ENCODE measurements at places on chromosomes 5 and 9.

DNA sequence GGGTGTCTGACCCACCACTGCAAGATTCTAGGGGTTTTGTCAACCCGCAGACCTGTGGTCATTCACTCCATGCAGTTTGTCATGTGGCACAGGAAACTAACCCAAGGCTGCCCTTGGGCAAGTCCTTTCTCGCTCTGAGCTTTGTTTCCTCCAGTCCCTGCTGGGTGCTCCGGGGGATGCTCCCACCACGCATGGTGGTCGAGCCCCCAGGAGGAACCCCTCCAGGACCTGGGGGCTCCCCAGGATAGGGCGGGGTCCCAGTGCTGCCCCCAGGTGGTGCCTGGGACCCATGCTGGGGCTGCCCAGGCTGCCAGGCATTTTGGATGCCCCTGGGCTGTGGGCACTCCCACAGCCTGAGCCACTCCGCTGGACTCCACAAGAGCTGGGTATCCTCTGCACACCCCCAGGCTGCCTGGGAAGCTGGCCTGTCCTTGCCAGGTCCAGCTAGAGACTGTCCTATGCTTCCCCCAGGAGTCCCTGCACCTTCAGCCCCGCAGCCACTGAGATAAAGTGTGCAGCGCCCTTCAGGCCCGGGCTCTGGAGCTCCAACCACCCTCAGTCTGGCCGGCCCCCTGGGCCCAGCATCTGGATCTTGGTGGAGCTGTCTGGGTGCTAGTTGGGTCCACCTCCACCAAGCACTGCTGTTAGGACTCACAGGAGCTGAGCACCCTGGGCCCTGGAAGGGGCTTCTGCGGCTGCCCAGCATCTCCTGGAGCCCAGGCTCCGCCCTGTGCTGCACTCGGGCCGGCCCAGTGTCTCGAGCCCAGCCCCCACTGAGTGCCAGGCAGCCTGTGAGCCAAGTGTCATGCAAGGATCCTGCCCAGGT lies 104.3 kb downstream of the PHF2 start:
- no peak for DNase-seq

DNA sequence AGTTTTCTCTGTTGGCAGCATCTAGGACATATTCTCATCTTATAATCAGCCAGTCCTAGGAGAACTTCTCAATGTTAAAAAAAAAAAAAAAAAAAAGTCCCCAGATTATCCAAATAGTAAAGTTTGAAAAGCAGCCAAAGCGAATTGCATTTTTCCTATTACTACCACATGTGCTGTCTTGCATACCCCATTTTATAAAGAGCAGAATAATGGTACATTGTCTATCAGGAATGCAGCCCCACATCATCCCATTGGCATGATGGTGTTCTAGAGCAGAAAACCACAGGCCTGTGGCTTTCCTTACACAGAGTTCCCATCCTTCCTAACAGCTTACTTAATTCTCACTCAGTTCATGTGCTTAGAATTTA lies 381.6 kb downstream of the TMEM38B start:
- no peak for DNase-seq

DNA sequence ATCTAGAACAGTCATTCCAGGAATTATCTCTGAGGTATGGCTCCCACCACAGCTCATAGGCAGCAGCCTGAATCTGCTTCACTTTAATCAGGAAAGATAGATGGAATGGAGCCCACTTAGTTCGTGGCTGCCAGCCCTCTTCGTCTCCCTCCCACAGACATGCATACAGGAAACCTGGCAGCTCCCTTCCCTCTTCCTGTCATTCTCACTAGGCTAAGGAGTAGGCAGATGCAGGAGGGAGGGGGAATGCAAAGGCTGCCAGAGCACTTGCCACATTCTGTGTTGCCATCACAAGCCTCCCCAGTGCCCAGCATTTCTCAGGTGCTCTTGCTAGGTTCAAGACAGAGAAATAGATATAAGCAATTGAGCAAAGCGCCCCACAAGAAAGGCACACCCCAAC lies 378.9 kb downstream of the ELAVL2 start:
- no peak for DNase-seq

- no peak for DNase-seq
Observed at GRCh38 chr5:143361438-143361837, 42.0 kb downstream of the NR3C1 start.

DNA sequence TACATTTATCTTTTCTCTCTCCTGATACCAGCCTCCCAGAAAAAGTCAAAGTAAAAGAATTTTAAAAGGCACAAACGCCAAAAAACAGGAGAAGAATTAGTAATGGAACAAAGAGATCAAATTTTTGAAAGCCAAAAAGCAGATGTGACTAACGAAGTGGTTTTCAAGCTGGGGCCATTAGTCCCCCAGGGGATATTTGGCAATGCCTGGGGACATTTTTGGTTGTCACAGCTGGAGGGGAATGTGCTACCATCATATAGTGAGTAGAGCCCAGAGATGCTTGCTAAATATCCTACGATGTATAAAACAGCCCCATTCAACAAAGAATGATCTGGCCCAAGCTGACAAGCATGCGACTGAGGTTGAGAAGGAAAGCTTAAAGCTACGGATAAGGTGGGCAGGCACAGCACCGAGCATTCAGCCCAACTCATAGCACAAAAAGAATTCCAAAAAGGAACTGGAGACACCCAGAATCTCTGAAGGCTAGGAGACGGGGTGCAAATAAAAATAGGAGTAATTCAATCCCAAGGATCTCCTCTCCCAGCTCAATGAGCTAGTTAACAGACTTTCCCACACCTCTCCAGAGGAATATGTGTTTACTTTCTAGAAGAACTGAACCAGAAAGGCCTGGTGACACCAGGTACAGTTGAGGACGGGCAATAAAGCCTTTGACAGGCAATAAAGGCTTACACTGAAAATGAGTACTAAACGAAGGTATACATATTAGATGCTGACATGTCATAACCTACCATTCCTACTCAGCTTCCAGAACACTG lies 269.0 kb downstream of the DENND1A start:
- DNase-seq = no peak

GRCh38 chr5:54296386-54296785 lies 14.0 kb downstream of the ARL15 start:
- DNase-seq = no peak

DNA sequence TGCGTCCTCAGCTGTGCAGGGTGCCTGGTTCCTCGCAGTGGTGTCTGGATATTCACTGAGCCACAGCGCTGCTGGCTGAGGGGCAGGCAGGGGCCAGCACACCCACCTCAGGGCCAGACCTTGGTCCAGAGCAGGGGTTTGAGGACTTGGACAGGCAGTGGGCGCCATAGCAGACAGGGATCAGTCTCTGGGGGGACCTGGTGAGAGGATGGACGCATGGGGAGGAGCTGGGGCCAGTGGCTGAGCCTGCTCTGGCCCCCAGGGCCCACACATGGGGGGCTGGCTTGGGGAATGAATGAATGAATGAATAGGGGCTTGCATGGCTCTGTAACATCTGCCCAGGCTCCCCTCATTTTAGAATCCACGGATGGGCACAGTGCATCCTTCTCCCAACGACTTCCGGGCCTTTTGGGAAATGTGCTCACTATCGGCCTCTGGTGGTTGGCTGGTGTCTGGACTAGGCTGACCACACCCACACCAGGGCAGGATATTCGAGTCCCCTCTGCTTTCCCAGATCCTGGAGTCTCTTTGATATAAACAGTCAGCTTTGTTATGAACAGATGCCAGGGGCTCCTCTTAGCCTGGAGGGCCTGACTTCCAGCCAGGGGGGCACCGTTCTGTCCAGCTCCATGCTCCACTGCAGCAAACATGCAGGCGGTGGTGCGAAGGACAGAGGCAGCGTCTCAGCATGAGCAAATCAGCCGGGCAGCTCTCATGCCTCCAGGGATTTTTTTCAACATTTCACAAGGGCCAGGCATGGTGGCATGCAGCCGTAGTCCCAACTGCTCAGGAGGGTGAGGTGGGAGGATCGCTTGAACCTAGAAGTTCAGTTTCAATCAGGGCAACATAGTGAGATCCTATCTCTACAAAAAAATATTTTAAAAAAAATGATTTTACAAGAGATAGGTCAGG lies 62.6 kb downstream of the NEK6 start:
- DNase-seq = peak; percentile 32

DNA sequence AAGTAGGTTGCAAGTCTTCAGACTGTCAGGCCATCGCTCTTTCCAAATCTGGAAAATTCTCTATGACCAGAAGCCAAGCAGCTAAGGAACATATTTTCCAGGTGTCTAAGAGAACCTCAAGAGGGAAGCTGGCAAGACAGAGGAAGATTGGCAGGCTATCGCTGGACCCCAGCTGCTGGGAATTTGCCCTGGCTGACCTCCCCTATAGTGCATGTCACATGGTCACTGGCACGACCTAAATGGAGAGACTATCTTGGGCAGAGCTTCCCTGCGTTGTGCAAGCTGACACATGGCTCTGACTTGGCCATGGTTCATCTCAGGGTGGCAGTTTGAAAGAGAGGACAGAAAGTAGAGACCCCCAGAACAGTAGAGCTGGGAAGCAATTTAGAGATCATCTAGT lies 104.9 kb upstream of the ZNF618 start:
- no peak for DNase-seq

DNA sequence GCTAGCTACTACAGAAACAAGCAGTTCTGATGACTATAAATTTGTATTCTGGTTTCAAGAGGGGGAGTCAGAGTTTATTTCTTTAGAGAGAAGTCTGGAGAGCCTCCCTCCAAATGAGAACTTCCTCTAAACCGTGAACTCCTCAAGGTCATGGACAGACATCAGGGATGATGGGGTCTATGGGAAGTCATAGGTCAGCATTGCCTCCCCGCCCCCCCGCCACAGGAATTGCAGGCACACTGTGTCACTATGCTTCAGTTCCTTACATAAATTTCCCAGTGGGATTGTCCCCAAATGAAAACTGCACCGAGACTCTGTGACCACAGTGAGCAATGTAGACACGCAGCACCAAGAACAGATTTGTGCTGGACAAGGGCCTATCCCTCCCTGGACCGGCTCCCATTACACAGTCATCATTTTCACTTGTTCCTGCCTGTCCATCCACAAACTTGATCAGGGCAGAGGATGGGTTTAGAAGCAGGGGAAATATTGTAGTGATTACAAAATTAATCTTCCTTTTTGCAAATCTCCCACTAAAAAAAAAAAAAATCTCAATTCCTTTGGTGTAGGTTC lies 300.3 kb downstream of the EFNA5 start:
- no peak for DNase-seq

DNA sequence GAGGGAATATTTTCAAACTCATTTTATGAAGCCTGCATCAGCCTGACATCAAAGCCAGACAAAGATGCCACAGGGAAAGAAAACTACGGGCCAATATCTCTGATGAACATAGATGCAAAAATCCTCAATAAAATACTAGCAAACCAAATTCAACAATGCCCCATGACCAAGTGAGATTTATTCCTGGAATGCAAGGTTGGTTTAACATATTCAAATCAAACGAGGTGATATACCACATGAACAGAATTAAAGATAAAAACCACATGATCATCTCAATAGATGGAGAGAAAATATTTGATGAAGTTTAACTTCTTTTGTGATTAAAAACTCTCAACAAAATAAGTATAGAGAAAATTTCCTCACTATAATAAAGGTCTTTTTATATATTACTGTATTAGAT lies 792.0 kb upstream of the ZNF608 start:
- DNase-seq = no peak

GRCh38 chr5:175325681-175326080 lies 118.3 kb downstream of the DRD1 start:
- DNase-seq = no peak
